Stimulated activated CD8-positive, alpha-beta memory T cell treated with anti-CD3 and anti-CD28 coated beads, Interleukin-2, amount 100 ng/mL, for 48 hours (primary cell): ENCODE measurements at places on chromosomes 1 and 21.
A peak's percentile ranks its signal among the peaks of the same experiment; 100 is the strongest.

- peak; percentile 36 for DNase-seq
These were observed 86.4 kb downstream of the FAF1 start for GRCh38 chr1:50873458-50874187.

DNA sequence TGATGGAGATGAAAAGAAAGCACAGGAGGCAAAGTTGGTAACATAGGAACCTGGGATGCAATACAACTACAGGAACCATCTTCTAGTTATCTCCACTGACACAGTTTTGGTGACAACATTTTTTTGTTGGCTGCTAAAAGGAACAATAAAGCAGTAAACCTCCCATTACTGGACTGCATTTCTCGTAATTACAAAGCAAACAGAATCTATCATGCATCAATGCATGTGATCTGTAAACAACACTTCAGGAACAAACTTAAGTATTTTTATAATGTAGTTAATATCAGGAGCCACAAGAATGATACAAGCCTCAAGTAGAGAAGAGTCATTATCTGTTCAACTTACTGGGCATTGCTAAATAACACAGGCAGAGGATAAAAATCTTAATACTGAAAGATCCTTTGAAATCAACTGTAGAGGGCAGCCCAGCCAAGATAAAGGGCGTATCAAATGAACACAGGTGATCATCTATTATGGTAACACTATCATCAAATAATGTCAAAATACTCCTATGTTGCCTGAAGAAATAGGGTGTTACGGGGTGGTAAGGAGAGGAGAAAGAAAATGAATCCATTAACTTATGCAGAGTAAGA is 193.3 kb downstream of the EIF4G3 start:
- DNase-seq, result no peak

DNA sequence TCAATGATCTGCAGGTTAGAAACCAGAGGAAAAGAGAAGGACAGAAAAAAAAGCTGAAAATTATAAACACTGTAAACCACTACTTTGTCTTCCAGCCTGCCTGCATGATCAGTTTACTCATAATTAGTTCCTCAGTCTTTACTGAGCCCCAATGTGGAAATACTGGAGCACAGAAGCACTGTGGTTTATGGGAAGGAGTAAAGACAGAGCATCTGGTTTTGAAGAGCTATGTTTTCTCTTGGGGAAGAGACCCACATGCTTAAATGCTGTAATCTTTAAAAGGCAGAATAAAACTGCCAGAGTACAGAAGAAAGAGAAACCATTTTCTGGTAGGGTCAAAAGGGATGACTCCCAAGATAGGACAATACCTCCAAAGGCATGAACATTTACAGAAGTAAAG is 159.0 kb upstream of the ZNHIT6 start:
- no peak for DNase-seq

GRCh38 chr1:1990222-1990621 is 13.4 kb downstream of the CFAP74 start:
- DNase-seq, result no peak

- no peak for DNase-seq
These were observed 45.1 kb downstream of the BTBD8 start for GRCh38 chr1:92125204-92125603.

DNA sequence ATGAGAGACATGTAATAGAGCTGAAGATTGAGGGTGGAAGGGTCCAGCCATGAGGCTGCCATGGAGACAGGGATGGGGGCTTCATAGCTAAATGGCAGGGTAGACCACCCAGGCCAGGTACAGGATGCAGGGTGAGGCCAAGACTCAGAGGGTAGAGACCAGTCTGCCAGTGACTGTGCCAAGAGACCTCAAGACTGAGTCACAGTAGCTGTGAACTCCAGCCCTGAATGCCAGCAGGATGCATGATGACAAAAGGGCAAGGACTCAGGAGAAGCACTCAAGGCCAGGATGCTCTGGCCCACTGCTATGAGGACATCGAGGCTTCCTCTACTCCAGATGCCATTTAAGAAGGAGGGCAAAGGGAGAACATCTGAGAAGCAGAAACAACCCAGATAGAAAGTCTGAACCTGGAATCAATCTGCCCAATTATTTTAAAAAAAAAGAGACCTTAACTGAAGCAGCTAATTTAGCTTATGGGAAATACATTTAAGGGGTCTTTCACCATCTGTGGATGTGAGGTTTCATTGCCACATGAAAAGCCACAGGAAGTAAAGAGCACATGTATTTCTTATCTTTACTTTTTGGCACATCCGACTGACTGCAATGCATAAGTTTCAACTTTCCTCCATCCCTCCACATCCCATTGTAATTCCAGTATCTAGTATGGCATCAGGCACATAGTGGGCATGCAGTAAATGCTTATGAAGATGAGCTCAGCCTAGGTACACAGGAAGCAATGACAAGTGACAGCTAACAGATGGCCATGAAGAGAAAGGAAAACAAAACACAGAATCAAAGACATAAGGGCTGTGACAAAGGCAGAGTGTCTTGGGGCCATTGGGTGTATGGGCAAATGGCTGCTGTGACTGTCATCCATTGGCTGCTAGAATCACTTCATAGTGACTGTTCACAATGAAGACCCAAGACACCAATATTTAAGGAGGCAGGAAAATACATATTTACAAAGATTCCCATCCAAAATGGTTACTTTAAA is 40.2 kb downstream of the SUSD4 start:
- DNase-seq, result no peak

DNA sequence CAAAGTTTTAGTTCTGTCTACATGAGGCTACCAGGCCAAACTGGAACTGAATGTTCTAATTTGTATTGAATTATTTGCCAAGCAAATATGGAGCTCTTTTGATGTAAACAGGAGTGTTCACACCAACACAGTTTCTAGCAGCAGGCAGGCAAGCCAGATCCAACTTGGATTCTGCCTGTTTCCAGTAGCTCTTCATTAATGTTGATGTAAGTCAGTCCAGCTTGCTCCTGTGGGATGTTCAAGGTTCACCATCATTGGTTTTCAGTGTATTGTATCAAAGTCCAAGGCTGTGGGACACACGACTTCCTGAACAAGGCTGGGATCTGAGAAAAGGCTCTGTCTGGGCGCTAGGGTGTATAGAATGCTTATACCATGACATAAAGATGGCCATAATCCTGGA is 68.1 kb downstream of the PAPPA2 start:
- DNase-seq, result no peak

- no peak for DNase-seq
These were observed 12.6 kb downstream of the CD101 start for GRCh38 chr1:117014209-117014608.

GRCh38 chr21:34887725-34888568 is 161.2 kb downstream of the RUNX1 start:
- peak; percentile 78 for DNase-seq

DNA sequence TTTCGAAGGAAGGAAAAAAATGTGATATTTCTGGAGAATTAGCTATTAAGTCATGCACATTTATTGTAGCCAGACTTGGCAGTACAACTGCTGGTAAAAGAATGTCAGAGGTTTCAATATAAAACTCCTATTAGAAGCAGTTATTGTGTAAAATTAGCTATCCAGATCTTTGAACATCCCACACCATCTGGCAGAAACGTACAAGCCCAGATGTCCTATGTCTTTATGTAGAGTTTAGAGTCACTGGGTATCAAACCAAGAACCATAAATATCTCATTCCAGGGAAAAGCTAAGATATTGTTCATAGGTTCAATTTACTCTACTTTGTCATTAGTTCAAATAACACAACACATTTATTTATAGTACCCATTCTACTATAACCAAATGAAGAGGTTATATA is 31.4 kb downstream of the OLFM3 start:
- DNase-seq, result no peak

DNA sequence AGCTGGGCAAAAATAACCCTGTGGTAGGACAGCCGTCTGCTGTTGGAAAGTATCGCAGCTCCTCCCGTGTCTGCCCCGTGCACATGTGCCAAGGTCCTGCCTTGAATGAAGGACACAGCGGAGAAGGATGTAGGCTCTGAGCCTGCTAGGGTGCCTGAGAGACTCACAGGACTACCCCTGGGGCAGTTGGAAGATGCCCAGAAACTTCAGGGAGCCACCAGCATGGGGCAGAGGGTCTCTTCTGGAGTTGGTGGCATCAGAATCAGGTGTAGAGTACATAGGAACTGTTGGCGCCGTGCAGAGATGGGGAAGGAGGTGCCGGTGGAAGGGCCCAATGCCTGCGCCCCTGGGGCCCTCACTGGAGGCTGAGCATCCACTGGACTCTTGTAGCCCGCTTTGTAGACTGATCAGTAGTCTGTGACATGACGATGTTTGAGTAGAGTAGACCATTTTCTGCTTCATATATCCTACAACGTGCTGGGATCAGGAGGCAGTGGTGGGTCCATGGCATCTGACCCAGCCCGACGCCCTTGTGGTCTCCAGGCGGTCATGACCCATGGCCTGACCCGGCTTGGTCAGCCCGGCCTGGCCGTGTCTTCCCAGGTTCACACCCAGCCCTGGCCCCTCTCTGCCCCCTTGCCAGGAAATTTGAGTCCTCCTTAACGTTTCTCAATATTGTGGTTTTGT is 5.3 kb upstream of the C1orf174 start:
- DNase-seq, result no peak

DNA sequence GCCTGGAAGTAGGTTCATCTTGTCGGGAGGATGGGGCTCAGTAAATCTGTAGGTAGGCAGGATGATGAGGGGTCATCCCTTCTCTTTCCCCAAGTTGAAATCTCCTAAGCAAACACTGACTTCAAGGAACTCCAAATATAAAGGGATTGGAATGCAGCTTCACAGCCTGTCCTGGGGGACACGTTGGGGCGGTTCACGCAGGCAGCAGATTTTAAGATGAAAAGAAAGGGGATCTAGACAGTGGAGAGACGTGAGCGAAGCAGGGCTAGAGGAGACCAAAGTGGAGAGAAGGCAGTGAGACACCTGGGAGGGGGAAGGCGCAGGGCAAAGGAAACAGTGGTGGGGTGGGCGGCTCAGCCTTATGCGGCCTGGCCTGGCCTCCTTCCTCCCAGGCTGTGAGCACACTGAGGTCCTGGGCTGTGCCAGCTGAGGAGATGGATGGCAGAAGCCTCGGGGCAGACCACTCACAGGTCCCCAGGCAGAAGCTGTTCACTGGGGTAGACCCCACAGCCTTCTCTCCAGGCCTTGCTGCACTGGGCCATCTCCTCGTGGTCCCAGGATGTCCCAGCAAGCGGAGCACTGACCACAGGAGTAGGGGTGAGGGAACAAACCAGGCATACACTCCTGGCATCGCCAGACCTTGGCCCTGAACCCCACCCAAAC is 51.7 kb downstream of the TOR1AIP2 start:
- DNase-seq, result no peak

GRCh38 chr1:27099587-27100334 is 55.2 kb downstream of the SLC9A1 start:
- peak; percentile 48 for DNase-seq

DNA sequence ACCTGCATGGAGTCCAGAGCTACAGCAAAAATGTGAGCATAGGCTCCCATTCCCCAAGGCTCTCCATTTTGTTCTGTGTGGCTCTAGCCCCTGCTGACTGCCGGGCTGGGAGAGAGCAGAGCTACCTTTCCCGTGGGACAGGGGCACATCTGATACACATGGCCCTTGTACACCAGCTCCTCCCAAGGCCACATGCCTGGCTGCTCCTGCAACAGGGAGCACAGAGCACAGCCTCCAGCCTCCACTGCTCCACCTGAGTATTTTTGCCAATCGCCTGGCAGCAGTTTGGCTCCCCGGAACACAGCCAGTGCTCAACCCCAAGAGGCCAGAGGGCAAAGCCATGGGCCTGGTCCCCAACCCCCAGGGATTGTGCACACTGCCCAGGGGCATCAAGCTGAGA is 146.5 kb downstream of the CHD1L start:
- DNase-seq, result no peak

- no peak for DNase-seq
These were observed 2.2 kb downstream of the AVPR1B start for GRCh38 chr1:206114692-206115640.

DNA sequence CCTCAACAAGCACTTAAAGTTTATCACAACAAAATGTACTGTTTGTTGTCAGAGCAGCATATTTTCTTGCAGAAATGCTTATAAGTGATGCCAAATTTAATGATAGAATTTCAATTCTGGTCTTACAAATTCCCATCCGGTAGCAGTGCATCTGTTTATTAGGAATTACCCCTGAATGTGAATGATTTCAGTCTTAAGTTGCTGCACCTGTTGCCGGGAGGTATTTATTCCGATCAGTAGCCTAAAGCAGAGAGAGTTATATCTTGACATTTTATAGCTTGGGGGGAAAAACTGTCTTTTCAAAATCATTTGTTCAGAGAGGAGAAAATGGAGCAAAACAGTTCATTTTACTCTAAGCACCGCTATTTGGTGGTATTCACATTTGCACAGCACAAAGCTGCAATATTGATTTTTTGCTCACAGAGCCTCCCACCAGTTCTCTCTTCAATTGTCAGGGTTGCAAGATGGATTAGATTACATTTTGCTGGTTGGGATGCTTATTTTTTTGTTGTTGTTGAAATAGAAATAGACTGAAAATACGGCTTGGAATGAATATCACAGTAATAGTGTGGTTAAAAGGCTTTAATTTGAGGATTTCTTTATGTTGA is 98.6 kb downstream of the ADGRL2 start:
- no peak for DNase-seq

GRCh38 chr1:211951856-211952255 is 83.5 kb downstream of the INTS7 start:
- DNase-seq, result no peak

DNA sequence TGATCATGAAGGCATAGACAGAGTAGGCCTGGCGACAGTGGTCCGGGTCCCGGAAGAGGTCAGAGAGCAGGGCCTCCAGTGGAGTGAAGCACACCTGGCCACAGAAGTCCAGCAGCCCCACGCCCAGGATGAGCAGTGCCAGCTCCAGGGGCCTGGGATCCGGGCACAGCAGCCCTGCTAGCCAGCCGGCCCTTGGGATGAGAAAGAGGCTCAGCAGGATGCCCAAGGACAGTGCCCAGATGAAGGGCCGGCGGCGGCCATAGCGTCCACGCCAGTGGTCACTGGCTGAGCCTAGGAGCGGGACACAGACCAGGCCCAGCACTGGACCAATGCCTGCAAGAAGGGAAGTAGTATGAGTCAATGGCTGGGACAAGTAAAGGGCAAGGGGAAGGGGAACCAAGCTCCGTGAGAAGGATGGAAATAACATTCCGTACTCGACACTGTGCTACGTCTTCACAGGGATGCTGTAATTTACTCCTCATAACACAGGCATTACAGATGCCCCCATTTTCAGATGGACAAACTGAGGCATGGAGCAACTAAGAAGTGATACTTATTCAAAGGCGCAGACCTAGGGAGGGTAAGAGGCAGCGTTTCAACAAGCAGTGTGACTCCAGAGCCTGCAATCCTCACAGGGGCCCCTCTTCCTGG is 16.9 kb downstream of the SLC45A3 start:
- no peak for DNase-seq

DNA sequence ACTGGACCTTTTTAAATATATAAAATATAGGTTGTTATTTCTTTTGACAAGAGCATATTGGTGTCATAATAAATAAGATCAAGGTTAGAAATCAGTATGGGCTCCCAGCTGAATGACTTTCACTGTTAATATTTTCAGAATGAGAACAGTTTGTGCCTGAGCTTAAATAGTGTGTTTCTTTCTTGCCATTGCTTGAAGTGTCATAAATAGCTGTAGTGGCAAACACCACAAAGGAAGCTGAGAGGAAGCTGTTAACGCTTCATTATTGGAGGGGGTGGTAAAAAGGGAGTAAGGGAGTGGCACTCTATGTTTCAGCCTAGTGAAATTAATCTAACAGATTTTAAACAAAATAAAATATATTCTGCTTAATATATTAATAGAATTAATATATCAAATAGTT is 1089.8 kb upstream of the NCAM2 start:
- no peak for DNase-seq

GRCh38 chr1:67535474-67535873 is 105.3 kb upstream of the SERBP1 start:
- peak; percentile 30 for DNase-seq

GRCh38 chr1:20376880-20377494 is 86.3 kb downstream of the VWA5B1 start:
- DNase-seq, result peak; percentile 31
